T-cell (primary cell): ENCODE measurements at places on chromosomes 11 and 22.

DNA sequence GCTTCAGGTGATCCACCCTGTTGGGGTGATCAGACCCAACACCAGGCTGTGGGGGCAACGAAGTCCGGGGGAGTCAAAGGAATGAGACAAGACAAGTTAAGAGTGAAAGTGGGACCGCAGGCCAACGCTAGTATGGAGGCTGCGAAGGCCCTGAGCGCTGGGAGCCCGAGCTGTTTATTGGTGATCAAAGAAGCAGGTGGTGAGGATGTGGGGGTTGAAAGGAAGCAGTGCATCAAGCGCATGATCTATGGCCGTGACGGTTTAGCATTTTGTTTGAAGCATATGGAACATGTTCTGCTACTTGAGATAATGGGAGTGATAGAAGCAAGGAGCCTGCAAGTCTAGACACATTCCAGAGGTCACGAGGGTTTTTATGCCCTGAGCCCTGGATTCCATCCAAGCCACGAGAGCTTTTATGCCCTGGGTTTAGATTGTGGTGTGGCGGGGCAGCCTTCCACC lies 49.5 kb downstream of the MCHR1 start:
- peak; percentile 73 for DNase-seq

DNA sequence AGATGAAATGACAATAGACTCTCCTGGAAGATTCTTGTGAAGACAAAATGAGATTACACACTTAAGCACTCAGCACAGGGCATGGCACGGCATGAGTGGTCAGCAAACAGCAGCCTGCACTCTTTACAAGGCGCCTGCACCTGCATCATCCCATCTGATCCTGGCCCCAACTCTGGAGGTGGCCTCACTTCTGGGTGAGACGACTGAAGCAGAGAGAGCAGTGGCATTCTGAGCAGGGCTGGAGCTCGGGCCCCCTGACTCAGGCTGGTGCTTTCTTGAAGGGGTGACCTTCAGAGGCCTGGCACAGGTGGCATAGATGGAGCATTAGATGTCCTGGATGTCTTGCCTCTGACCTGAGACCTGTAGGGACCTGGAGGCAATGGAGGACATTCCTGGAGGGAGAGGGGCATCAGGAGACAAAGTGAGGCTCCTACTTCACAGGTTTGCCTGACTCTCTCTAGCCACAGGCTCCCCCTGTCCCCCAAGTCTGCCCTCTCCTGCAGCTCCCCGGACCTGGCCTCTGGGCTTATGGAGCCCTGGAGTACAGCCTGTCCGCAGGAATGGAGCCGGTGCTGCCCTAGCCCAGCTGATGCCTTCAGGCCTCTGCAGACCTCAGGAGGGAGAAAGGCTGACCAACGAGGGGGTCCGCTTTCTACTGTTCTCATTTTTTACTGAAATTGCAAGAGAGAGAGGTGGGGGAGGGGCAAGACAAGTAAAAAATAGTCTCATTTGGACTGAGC lies 65.5 kb upstream of the THY1 start:
- no peak for DNase-seq

DNA sequence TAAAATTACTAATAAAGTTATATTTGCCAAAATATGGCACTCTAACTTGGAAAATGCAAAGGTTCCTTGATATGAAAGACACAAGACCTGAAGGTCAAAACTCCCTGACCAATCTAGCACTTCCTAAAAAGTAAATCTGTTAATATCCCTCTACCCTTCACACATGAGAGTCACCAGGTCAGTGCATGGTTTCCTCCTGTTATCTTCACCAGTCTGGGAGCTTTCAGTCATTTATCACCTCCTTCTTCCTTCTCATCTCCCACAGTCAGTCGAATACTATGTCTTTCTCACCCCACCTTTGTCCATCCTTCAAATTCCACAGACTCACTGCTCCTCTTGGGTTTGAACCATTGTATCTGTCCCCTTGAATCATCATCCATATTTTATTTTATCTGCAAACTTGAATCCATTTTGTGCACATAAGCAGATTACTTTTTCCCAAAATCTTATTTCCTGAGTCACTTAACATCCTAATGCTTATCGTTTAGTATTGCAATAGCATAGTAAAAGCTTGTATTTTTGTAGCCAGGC lies 2.6 kb downstream of the HBE1 start:
- no peak for DNase-seq

DNA sequence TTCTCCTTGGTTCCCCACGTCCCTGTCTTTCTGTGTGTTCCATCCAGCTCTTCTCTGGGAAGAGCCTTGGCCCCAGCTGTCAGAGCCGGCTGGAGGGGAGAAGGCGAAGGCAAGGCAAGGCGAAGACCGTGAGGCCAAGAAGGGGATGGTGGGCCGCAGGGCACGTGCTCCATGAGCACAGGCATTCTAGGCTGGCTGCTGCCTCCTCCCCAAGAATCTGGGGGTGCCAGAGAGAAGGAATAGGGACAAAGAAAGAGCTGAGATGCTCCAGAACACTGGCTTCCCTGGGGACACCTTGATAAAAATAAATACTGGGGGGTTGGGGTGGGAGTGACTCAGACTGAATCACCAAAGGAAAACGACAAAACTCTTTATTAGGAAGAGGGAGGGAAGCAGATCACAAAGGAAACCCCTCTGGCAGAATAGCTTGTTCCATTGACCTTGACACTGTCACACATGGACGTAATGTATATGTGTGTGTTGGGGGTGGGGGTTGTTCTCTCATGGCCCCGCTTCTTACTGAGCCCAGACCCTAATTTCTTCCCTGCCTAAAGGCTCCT lies 52.5 kb downstream of the NECTIN1 start:
- no peak for DNase-seq

DNA sequence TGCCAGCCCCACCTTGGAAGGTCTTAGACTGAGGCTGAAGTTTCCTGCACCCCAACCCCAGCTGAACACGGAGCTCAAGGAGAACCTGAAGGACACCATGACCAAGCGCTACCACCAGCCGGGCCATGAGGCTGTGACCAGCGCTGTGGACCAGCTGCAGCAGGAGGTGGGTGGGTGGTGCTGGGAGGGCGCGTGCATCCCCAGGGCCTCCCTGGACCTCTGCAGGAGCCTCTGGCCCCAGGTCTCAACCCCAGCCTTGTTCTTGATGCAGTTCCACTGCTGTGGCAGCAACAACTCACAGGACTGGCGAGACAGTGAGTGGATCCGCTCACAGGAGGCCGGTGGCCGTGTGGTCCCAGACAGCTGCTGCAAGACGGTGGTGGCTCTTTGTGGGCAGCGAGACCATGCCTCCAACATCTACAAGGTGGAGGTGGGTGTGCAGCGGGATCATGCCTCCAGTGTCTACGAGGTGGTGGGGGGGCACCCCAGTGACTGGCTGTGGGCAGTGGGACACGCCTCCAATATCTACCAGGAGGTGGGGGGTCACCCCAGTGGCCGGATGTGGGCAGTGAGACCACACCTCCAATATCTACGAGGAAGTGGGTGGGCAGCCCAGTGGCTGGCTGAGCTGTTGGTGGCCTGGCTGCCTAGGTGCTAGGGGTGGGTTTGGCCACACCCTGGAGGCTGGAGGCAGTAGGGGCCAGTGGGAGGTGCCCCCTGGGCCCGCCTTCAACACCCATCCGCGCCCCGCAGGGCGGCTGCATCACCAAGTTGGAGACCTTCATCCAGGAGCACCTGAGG lies 4.6 kb downstream of the CD151 start:
- no peak for DNase-seq
